CD14-positive monocyte (primary cell): ENCODE measurements at places on chromosomes 2 and 18. TPM values are rescaled to one million over a fixed set of nuclear protein-coding genes. Genes with fewer than 3 reads are reported as not detected.

PIEZO2 gene
- not detected for polyA plus RNA-seq

MRO gene
- not detected for polyA plus RNA-seq

GRCh38 chr2:232668805-232669444, 28.2 kb upstream of the GIGYF2 start:
- no peak for DNase-seq

- no peak for DNase-seq
Measured at GRCh38 chr2:138267902-138268254, 233.7 kb upstream of the SPOPL start.

PLB1 gene
- 20.2 TPM for polyA plus RNA-seq

GRCh38 chr2:152031747-152032306, 67.0 kb downstream of the CACNB4 start:
- DNase-seq = no peak

DNA sequence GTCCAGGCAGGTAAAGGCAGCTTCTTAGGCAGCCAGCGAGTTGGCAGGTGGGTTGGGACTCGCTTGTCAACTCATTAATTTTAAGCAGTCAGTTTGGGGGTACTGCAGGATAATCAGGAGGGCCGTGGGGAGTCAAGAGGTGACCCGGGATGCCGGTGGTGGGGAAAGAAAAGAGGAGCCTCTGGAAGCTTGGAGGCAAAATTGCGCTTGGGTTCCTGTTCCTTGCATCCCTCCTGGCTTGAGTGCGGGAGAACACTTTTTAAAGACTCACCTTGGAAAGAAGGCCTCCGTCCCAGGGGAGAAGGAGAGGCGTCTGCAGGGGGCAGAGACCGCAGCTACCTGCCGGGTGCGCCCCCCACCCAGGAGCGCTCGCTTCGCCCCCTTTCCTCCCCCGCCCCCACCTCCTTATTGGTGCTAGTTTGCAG, at the start of gene KCNJ3:
TSS of gene KCNJ3 (plus strand) at position 400 of the 425 bp plus-strand sequence. CDS start 81 bp downstream, outside the sequence.
- DNase-seq = no peak

C2orf80 gene
- polyA plus RNA-seq = not detected in 2 replicates

- no peak for DNase-seq
Measured at GRCh38 chr18:10252494-10252893, 201.9 kb upstream of the APCDD1 start.

PARD3B gene
- polyA plus RNA-seq = not detected in 2 replicates

SPDYA gene
- 0.15 TPM in 1 of 2 replicates, not detected in the other for polyA plus RNA-seq

DNA sequence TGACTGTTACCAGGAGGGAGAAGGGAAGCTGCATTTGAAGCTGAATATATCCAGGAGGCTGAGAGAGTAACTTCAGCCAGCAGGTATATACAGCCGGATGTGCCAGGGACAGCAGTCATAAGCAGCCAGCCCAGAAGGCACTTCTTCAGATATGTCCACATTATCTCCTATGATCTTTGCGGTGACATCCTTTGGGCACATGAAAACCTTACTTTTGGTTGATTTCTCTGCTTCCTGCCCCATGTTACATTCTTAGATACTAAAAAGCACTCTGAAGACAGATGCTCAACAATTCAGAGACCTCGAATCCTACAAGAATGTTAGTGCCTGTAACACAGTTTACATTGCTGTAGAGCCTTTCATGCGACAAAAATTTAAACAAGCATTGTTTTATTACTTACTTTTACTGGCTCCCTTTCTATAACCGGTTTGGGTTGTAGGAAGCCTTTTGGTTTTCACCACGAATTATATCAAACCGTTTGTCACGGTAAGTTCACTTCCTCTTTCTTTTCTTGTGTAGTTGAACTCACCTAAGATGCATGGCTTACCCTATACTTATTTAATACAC, 50.3 kb upstream of the TLK1 start:
- no peak for DNase-seq

DNA sequence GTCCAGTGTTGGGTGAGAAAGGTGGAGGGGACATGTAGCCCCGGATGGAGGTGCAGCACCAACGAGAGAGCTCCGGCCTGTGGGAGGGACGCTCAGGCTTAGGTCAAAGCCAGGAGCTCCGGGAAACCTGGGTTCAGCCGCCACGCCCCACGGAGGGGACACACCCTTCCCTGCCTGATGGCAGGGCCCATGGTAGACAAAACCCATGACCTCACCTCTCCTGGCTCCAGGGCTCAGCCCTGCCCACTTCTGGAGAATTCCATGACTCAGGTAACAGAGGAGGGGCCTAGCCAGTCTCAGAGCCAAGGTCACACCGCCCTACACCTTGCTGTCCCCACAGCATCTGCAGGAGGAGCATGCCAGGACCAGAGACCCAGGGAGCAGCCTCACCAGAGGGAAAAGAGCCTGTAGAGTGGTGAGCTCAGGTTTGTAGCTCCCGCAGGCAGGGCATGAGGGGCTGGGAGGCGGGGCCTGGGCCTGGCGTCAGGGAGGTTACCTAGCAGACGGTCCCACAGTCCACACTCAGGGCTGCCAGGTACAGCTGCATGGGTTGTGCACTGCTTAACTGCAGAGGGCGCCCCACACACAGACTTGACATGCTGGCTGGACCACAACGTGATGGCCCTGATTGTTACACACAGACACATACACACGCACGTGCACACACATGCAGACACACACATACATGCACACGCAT, 70.8 kb upstream of the SMAD7 start:
- peak; percentile 20 for DNase-seq

ECEL1 gene
- not detected in 2 replicates for polyA plus RNA-seq

DNA sequence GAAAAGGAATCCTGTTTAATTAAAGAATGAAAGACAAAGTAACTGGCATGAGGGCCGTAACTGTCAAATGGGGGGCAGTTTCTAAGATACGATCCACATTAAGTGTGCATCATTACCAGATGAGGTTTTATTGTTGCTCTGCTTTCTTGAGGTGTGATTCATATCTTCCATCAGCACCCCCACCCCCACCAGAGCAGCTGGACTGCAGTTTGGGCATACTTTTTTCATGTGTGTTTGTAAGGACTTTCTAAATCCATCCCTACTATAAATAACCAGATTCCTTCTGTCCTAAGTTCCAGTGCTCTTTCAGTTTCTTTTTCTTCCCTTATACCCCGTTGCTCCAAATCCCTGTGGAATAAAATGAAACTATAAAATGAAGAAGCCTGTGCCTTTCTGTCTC, 142.1 kb downstream of the CDCA7 start:
- DNase-seq = no peak
